Osteoblast (primary cell): ENCODE measurements at places on chromosomes 5 and 9. TPM values are rescaled to one million over a fixed set of nuclear protein-coding genes. Genes with fewer than 3 reads are reported as not detected.

DNA sequence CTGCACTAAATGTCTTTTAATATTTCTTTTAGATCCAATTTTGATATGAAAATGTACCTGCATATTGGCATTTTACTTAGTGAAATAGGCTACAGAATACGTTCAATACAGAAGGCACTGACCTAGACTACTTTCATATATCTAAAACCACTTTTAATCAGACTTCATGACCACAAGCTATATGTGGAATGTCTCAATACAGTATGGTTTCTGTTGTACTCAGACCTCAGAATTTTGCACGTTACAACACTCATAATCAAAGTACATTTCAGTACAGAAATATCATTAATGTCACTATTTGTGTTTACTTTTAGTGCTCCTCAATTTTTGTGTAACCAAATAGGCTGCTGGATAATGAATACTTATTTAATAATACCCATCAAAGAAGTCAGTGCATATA lies 74.8 kb downstream of the MEF2C start:
- DNase-seq, result no peak

GRCh38 chr9:118829334-118829733 lies 539.9 kb downstream of the BRINP1 start:
- no peak for DNase-seq

DNA sequence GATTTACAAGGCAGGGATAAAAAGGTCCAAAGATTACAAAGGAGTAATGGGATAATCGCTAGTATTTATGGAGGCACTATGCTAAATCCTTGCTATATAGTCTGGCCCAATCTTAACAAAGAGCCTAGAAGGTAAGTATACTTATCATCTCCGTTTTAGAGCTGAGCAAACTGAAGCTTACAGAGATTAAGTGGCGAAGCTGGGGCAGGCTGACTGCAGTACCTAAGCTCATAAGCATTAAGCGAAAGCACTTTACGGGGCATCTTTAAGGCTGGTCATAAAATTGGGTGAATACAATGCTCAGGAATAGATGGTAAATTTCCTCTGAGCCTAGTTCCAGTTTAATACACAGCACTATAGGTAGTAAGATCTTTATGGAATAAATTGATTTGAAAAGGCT lies 30.0 kb upstream of the ZNF366 start:
- DNase-seq, result no peak

DNA sequence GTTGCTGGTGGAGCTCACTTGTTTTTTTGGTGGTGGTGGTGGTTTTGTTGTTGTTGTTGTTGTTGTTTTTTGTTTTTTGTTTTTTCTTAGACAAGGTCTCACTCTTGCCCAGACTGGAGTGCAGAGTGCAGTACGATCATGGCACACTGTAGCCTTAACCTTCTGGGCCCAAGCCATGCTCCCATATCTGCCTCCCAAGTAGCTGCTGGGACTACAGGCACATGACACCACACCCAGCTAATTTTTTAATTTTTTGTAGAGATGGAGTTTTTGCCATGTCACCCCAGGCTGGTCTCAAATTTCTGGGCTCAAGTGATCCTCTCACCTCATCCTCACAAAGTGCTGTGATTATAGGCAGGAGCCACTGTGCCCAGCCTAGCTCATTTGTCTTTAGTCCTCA lies 53.5 kb downstream of the NUP214 start:
- no peak for DNase-seq

GRCh38 chr5:2857837-2858236 lies 106.4 kb upstream of the IRX2 start:
- no peak for DNase-seq

DNA sequence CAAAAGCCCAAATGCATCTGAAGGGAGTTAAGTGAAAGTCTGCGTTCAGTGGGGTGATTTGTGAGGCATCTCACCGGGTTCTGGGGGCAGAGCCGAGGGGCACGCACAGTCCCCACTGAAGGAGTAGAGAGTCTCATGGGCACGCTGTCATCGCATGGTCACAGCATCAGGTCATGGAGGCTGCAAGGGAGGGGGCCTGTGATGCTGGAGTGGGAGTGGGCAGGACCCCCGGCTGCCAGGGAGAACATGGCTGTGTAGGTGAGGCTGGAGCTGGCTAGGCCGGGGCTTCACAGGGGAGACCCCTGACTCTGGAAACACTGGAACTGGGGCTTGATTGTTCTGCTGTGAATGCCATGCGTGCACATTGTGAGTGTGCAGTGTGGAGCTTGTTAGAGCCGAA lies 360.5 kb downstream of the IRX2 start:
- DNase-seq, result no peak

- DNase-seq, result no peak
Observed at GRCh38 chr5:155983954-155984353, 343.0 kb upstream of the SGCD start.

DNA sequence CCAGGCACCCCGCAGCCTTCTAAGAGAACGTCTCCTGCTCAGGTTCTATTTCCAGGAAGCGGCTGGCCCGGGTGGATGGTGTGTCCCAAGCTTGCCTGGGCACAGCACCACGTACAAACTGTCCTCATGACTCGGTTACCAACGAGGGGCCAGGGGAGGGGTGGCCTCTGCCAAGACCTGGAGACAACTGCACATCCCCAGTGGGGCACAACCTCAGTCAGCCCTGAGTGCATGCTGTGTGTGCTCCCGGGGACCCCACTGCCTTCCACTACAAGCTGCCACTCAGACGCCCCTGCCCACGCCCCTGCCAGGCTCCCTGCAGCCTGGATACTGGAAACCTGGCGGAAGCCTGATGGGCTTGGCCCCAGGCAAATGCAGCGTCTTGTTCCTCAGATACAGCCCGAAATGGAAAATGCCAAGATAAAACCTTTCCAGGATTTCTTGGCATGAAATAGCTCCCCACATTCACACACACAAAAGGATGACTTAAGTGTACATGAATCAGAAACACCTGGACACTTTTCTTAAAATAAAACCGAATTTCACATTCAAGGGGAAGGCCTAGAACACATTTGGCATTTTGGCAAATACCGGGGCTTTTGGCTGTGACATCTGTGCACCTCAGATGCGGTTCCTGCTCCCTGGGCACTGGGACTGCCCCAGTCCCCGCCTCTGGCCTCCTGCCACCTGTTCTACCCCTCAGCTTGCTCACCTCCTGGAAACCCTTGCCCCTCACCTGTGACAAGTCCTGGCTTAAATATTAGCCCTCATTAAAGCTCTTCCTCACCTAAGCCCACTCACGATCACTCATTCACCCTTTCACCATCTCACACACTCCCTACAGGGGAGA lies 62.5 kb downstream of the COL23A1 start:
- no peak for DNase-seq

DNA sequence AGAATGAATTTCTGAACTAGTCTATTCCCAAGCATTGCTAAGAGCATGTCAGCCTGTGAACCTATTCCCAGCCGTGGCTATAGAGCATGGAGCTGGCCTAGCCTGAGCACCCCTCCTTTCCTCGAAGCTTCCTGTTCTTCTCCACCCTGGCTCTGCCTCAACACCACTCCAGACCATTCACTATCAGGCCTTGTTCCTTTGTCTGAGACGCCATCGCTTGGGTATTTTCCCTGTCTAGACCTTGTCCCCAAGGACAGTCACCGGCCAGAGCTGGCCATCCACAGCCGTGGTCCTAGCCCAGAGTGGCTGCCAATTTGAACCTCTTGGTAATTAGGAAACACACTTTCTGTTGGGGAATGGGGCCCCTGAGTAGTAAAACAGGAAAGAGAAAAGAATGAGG lies 105.8 kb downstream of the LIFR start:
- no peak for DNase-seq

The SPAAR gene
- 0.29 and 0.72 TPM in 2 replicates for total RNA-seq
